Kidney epithelial cell (primary cell): ENCODE measurements at places on chromosomes 5 and 9. TPM values are rescaled to one million over a fixed set of nuclear protein-coding genes. Genes with fewer than 3 reads are reported as not detected.
A peak's percentile ranks its signal among the peaks of the same experiment; 100 is the strongest.

DNA sequence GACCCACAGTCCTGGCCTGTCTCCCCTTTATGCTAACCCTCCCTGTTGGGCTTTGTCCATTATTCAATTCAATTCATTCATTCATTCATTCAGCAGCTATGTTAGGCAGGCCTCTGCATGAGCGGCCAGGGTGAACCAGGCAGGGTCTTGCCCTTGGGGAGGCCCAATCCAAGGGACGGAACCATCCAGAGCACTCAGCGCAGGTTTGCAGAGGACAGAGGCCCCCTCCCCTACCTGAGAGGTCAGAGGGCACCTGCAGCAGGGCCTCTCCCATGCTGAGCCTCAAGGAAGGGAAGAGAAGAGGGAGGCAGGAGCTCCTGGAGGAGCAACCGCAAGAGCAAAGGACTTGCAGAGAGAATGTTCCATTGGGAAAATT is 61.4 kb downstream of the C9orf50 start:
- DNase-seq = no peak

- no peak for DNase-seq
Observed at GRCh38 chr5:77449277-77449676, 42.8 kb downstream of the WDR41 start.

DNA sequence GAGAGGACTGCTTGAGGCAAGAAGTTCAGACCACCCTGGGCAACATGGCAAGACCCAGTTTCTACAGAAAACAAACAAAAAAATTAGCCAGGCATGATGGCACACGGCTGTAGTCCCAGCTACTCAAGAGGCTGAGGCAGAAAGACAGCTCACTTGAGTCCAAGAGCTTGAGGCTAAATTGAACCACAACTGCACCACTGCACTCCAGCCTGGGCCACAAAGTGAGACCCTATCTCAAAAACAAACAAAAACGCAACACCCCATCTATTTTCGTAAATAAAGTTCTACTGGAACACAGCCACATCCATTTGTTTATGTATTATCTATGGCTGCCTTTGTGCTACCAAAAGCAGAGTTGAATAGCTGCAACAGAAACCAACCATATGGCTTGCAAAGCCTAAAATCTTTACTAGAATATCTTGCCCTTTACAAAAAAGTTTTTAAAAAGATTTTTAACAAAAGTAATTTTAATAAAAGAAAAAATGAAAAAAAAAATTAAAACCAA is 67.5 kb downstream of the SETX start:
- DNase-seq = no peak

DNA sequence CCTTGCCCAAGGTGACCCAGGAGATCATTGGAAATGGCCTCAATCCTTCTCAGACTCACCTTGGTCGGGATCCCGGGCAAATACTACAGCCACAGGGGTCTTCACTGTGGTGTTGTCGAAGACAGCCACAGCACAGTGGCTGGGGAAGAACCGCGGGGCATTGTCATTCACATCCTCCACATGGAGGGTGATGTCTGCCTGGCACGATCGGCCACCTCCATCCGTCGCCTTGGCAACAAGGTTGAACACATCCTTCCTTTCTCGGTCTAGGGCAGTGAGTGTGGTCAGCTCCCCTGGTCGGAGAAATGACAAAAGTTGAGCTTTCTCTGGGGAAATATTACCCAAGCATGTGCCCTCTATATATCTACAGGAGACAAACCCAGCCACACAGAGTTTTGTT is 56.8 kb downstream of the FAT2 start:
- DNase-seq = no peak

- DNase-seq = no peak
Observed at GRCh38 chr5:134140530-134141201, 26.2 kb downstream of the TCF7 start.

DNA sequence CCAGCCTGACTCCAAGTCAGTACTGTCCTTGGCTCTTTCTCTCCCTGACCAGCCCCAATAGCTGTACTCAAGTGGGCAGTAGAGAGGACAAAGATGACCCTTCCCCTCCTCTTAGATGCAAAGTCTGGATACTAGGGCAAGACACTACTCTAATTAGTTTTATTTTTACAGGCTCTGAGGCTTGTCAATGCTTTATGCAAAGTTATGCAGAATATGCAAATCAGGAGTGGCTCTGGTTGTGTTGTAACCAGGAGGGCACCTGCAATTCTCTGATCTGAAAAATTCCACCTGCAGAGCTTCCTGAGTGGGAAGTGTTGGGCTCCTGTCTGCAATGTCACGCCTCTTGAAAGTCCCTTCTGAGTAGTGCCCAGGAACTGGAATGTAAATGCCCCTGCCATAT is 201.5 kb downstream of the RGS3 start:
- no peak for DNase-seq

DNA sequence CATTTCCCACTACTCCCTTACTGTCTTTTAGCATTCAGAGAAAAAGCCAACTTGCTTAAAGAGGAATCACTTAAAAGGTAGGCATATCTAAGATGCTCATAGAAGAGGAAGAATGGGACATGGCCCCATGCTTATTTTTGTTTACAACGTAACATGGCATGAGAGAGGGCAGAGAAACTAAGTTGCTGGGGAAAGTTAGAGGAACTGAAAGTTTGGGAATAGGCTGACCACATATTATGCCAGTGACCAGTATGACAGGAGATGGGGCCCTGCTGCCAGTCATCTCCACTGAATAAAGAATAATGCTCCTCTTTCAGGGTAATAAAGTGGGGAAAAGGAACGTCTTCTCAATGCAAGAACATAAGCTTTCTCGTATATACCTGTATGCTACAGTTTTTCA is 1.9 kb downstream of the PLPP6 start:
- no peak for DNase-seq

GRCh38 chr9:80797101-80797829 is 892.1 kb downstream of the TLE1 start:
- DNase-seq = no peak

DNA sequence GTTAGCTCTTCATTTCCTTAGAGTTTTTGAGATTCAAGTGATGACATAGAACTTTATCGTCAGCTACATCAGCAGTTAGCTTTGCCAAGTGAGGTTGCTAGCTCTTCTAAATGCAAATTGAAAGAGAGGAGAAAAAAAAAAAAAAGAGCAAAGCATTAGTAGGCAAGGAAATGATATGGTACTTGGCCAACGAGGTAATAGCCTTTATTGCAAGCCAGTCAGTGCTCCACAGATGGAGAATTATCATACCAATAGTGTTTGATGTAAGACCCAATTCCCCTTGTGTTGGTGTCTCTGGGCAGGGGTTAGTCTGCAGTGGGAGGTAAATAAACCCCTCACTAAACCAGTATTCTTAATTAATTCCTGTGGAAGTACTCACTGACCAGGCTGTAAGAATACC is 992.1 kb downstream of the PTPRD start:
- DNase-seq = no peak

DNA sequence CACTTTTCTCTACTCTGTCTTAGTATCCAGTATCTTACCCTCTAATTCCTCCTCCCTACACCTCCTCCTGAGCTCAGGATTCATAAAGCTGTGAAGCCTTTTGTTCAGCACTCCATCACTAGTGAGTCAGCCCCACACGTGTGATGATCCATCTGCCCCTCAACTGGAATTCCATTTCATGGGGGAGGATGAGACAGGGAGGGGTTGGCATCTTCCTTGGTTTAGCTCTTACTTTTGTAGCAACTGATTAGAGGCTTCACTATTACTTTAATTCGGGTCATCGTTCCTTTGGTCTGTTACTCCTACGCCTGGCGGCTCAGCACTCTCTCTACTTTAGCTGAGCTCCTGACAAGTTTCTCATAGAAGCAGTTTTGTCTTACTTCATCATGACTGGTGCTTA is 11.8 kb downstream of the BTNL8 start:
- DNase-seq = peak; percentile 26

- DNase-seq = no peak
Observed at GRCh38 chr9:84137968-84138367, 157.4 kb downstream of the RMI1 start.

DNA sequence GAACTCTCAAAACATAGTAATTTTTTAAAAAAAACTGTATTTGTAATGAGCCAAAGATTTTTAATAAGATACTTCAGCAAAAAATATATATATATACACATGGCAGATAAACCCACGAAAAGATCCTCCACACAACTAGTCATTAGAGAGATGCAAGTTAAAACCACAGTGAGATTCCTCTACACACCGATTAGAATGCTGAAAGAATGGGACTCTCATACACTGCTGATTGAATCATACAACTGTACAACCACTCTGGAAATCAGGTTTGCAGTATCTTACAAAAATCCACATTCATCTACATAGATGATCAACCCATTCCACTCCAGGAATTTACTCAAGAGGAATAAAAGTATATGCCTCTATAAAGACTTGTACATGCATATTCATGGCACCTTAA is 43.7 kb downstream of the RASEF start:
- DNase-seq = no peak

GRCh38 chr5:69033690-69034089 is 60.1 kb upstream of the SLC30A5 start:
- no peak for DNase-seq

DNA sequence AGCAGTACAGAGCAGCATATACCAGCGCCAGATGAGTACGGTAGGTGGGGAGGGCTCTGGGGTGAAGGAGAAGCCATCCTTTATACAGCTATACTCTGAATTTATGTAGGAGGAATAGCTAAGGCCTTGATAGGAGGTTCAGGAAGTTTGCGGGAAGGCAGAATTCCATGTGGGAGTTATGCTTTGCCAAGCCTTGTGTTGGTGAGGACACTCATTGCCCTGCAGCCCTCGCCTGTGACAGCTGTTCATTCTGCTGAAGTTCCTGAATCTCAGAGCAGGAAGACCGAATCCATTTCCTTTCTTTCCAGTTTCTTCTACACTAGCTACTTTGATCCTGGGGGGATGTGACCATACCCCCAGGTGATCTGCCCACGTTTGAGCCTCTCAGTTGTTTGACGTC is 7.7 kb downstream of the MFAP3 start:
- DNase-seq = no peak

DNA sequence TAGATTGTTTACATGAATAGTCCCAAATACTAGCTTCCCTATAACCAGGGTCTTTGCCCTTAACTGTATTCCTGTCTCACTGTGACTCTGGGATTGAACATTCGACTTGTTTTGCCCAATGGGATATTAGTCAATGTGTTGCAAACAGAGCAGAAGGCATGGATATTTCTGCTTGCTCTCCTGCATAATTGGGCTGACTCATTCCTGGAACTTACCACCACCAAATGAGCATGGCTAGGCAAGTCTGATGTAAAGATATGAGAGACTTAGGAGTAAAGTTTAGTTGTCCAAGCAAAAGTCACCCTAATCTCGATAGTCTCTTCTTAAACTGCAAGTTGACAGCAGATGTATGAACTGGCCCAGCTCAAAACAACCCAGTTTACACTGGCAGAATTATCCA is 273.5 kb upstream of the CCNG1 start:
- DNase-seq = no peak

GRCh38 chr9:110029956-110030480 is 177.9 kb downstream of the C9orf152 start:
- DNase-seq = no peak

DNA sequence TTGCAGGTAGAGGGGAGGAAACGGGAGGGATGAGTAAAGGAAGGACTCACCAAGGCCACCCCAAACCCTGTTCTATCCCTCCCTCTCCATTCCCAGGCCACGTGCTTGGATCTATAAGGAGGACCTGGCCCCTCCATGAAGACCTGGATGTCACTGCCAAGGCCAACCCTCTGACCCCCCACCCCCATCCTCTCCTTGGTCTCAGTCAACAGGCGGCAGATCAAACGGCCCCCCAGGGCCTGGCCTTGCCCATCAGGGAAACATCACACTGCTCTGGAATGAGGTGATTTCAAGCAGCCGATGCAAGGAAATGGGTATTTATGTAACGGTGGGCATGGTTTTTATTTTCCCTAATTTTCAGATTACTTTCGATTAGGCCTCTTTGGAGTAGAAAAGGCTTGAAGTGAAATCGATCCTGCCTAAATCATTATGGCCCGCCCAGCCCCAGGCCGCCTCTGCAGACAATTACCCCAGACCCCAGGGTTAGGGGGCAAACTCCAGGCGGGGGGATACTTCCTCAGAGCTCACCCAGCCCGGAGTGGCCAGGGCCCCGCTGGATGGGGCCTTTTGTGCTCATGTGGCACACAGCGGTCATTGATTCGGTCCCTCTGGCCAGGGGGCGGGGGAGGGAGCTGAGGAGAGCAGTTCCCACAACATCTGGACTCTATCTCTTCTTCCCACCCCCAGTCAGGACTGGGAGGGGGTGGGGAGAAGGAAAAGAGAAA is 125.3 kb downstream of the PHF2 start:
- DNase-seq = no peak

DNA sequence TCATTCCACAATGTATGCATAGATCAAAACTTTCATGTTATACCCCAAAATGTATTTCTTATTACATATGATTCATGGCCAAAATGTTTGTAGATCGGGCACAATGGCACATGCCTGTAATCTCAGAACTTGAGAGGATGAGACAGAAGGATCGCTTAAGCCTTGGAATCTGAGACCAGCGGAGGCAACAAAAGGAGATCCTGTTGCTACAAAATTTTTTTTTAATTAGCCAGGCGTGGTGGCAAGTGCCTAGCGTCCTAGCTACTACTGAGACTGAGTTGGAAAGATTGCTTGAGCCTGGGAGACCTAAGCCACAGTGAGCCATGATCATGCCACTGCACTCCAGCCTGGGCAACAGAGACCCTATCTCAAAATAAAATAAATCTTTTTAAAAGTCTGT is 89.9 kb downstream of the MAPKAP1 start:
- DNase-seq = no peak

DNA sequence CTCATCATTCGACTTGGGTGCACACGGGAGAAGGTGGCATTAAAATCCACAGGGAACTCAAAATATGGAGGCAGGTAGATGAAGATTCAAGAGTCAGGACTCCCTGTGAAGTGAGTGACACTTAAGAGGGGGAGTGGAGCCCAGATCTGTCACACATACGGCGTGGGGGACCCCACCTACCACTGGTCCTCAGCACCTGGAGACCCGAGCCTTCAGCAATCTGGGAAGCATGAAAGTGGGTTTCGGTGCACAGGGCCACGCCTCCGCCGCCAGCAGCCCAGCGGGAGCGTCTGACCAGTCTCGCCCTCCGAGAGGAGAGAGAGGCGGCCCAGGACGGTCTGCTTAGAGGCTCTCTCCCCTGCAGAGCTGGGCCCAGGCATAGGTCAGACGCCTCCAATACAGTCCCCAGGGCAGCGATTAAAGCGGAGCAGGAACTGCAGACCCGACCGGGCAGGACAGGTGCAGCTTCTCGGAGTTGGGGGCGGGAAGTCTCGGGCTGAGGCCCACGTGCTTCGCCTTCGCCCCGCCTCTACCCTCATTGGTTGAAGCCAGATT is 639 bp upstream of the SLC2A8 start:
- DNase-seq = no peak

PCDHGA2 gene
- 2.8 and 2.9 TPM in 2 replicates for total RNA-seq

DMGDH gene
- total RNA-seq = 2.9 and 4.2 TPM in 2 replicates

C5orf34 gene
- 0.38 and 1.1 TPM in 2 replicates for total RNA-seq

GABRA6 gene
- total RNA-seq = not detected in 2 replicates

PCDHGB7 gene
- 14.0 and 14.1 TPM in 2 replicates for total RNA-seq

FAM78A gene
- 1.0 and 1.9 TPM in 2 replicates for total RNA-seq

FOXD4L4 gene
- 0.07 TPM in 1 of 2 replicates, not detected in the other for total RNA-seq

BNIP1 gene
- total RNA-seq = 14.4 and 17.8 TPM in 2 replicates

IPO11 gene
- total RNA-seq = 14.1 and 18.3 TPM in 2 replicates

IL13 gene
- total RNA-seq = not detected in 2 replicates

INSL4 gene
- not detected in 2 replicates for total RNA-seq

TMEM174 gene
- total RNA-seq = not detected in 2 replicates

KYAT1 gene
- 6.8 and 9.4 TPM in 2 replicates for total RNA-seq
